ENCODE measurements at places on chromosomes 11 and 22.

DNA sequence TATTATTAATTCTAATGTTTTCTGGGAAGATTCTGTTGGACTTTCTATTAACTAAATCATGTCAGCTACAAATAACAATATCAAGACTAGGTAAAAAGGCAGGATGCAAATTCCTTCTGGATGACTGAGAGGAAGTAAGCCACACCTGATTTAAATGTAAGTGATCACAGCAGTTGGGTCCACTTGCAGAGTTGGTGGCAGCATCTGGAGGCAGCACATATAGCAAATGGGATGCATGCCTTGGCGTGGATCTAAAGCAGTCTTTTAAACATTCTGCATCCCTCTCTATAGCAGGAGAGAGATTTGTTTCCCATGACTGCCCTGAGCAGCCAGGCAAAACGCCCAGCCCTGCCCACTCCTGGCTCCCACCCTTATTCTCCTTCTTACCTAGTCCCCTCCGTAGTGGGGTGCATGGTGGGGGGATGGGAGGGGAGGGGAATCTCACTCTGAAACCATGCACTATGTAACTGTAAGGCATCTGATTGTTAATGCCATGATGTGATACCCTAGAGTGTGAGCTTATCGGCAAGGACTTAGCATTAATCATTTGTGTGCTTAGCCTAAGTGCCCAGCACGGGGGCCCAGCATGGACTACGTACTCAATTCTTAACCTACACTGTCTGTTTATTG, 130.3 kb downstream of the EFCAB6 start:
- no peak for DNase-seq

- no peak for DNase-seq
Observed at GRCh38 chr22:34946339-34946985, 119.5 kb upstream of the ISX start.

- DNase-seq = no peak
Observed at GRCh38 chr11:44133335-44133946, 38.0 kb downstream of the EXT2 start.

DNA sequence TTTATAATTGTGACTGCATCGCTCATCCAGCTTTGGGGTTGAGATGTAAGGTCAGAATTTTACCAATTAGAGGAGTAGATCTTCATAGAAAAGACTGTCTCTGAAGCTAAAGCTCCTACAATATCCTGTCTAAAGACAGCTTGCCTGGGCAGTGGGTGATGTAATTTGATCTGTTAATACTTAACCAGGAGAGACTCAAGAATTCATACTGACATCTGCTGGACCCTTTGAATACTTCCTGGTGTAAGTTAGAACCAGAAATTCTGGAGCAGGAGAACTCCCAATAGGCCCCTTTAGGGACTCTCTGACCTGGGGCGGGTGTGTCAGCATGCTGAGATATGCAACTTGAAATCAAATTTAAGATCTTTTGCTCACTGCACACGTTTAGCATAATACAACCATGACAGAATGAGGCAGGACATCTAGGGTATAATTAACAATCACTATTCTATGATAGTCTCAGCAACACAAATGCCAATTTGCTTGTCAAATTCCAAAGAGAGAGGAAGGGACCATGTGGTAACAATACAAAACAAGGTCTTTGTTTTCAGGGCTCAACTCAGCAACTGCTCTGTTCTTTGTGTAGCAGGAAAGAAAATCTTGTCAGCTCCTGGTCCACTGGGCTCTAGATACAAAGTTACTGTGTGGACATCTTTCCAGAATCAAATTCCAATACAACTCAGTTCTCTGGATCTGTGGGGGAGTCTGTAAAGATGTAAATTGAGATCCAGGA, 143.9 kb downstream of the INSC start:
- no peak for DNase-seq

DNA sequence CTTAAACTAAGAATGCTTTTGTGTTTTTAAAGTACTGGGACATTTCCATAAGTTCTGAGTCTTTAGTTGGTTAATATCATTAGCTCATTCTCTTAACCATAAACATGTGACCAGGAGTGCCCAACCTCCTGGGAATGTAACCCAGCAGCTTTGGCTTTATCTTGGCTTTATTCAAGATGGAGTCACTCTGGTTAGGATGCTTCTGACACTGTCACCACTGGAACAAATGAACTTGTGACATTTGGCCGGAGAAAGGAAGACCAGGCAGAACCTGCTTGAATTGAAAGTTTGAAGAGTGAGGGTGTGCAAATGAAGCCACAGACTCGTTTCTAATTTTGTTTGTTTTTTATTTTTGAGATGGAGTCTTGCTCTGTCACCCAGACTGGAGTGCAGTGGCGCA, 54.6 kb downstream of the OSBP2 start:
- DNase-seq = no peak

DNA sequence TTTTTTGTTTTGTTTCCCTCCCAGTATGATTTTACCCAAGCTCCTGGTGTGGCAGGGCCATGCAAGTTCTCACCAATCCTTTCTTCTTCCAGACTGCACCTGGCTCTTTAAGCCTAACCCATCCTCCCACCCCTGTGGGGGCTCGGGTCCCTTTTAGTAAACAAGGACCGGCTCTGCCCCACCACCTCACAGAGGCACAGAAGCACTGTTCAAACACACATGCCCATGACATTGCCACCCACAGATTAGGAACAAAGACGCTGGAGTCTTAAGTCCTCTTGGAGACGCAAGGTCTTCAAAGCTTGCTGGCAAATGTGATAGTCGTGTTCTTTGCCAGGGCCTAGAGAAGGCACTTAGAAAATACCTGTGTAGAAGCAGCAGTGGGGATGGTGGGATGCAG, 18.9 kb downstream of the UQCR10 start:
- no peak for DNase-seq

All from activated T-cell treated with anti-CD3 and anti-CD28 coated beads for 48 hours (primary cell).